Effector CD8-positive, alpha-beta T cell (primary cell): ENCODE measurements at places on chromosomes 6 and 20.

- DNase-seq, result no peak
Measured at GRCh38 chr6:157402996-157403685, 22.2 kb downstream of the ZDHHC14 start.

GRCh38 chr20:37852666-37853065 lies 50.3 kb upstream of the VSTM2L start:
- no peak for DNase-seq

DNA sequence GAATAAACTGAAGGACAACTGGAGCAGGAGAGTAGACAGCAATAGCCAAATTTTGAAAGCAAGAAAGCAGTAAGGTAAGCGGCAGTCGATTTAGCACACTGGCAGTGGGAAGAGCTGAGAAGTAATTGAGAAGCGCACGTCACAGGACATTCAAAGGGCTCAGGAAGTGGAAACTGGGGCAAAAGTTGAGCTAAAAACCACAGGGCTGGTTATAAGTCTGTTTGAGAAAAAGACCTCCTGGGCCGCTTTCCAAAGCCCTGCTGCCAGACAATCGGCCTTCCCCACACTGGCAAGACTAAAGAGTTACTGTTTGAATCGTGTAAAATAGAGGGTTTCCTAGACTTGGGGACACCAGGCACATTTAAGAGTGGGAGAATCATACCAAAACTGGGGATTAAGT lies 161.4 kb downstream of the DNAH8 start:
- DNase-seq, result no peak

GRCh38 chr6:154907291-154907690 lies 87.8 kb upstream of the TIAM2 start:
- no peak for DNase-seq

- DNase-seq, result no peak
Measured at GRCh38 chr20:14896569-14896968, 559.2 kb upstream of the FLRT3 start.

DNA sequence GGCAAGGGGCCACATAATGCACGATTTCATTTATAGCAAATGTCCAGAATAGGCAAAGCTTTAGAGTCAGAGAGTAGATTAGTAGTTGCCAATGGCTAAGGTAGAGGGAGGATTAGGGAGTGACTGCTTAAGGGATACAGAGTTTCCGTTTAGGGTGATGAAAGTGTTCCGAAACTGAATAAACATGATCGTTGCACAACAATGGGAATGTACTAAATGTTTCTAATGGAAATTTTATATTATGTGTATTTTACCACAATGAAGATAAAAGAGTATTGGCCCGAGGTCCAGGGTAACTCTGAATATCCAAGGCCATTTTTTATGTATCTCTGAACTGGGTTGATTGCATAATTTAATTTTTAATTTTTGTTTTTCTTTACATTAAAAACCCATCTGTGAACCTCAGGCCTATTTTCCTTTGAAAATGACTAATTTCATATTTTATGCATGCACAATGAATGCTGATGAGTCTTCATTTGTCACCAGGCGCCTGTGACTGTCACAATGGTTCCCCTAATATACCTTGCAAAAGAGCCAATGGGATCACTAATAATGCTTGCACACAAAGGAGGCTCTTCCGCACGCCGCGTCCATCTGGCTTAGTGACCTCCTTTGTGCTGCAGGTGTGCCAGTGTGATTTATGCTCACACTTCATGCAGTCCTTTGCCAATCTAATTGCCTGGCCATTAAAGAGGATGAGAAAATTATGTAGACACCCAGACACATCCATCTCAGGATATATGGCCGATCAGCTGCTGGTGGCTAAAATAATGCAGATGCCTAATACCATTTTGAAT lies 612.5 kb downstream of the CDH26 start:
- no peak for DNase-seq

DNA sequence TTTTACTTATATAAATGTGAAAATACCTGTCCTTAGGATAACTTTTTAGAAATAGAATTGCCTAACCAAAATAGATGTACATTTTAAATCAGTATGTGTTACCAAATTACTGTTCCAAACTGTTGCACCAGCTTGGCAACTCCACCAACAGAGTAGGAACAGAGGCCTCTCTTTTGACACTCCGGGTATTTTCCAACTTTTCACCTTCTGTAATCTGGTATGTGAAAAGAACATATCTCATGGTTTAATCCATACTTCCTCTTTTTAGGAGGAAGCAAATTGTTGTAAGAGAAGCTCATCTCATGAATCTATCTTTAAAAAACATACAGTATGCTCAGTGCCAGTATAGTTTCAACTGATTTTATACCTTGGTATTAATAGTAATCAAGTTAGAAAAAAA lies 24.9 kb downstream of the RNF144B start:
- no peak for DNase-seq
